Non-pigmented ciliary epithelial cell (primary cell): ENCODE measurements at places on chromosomes 3 and 15.

- DNase-seq = no peak
Observed at GRCh38 chr3:140319739-140320138, 358.1 kb upstream of the TRIM42 start.

DNA sequence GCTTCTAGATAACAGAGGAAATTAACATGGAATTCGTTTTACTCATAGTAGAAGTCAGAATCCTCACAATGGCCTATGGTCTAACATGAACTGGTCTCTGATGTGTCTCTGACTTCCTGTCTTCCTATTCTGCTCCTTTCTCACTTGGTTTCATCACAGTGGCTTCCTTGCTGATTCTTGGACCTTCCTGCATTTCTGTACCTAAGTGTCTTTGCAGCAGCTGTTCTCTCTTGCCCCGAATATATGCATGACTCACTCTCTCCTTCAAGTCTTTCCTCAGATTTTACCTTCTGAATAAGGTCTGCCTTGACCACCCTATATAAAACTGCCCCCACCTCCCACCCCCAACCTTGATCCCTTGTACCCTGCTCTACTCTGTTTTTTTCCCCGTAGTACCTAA, 14.1 kb downstream of the ARL13B start:
- no peak for DNase-seq

- no peak for DNase-seq
Observed at GRCh38 chr15:58342508-58342907, 89.3 kb upstream of the LIPC start.

GRCh38 chr15:75606711-75607699, 18.5 kb downstream of the SNUPN start:
- no peak for DNase-seq

GRCh38 chr3:187223799-187224198, 26.5 kb downstream of the RTP1 start:
- no peak for DNase-seq

- DNase-seq = peak; percentile 98
Observed at GRCh38 chr3:178170698-178171535, 365.3 kb upstream of the KCNMB2 start.

DNA sequence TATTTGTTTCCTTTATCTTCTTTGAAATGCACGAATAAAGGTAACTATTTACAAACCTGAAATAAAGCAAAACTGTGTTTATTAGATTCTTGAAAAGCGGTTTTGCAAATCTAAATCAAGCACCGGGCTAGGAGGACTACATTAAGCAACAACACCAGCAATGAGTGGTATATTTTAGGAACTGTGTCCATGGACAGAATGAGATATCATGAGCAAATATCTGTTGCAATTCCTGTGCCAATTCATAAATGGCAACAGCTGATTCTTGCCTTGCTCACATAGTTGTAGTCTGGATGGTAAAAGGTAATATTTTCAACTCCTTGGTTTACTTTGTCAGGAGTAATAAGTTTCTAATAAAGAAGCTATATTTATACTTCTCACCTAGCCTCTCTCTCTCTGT, 403.3 kb downstream of the LPP start:
- no peak for DNase-seq

- no peak for DNase-seq
Observed at GRCh38 chr3:38646630-38647029, 2.9 kb downstream of the SCN5A start.

DNA sequence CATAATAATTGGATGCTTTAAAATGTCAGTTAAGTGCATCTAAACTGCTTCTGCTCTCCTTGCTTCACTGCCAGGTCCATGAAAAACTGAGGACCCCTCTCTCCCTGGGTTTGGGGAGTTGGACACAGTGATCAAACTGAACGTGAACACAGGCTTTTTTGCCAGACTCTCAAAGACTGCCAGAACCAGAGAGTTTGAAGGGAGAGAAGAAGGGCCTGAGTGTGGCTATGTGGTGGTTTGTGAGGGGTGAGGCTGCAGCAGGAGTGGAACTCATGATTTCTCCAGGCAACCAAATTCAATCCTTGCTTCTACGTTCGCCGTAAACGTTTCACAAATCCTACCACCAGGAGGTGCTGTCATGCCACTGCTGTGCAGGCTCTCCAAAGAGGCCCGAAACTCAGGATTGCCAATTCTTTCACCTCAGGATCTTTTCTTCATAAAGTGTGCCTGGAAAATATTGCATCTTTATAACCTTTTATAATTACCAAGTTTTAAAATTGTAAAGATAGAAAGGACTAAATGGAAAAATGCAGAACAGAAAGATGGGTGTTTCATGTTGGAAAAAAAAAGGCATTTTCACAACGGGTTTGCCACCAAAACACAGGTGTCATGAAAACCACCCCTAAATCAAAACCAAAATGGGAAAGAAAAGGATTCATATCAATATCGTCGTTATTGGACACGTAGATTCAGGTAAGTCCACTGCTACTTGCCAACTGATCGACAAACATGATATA, 19.7 kb downstream of the TM4SF4 start:
- DNase-seq = no peak

GRCh38 chr15:40295877-40296560, 11.7 kb downstream of the PLCB2 start:
- no peak for DNase-seq

DNA sequence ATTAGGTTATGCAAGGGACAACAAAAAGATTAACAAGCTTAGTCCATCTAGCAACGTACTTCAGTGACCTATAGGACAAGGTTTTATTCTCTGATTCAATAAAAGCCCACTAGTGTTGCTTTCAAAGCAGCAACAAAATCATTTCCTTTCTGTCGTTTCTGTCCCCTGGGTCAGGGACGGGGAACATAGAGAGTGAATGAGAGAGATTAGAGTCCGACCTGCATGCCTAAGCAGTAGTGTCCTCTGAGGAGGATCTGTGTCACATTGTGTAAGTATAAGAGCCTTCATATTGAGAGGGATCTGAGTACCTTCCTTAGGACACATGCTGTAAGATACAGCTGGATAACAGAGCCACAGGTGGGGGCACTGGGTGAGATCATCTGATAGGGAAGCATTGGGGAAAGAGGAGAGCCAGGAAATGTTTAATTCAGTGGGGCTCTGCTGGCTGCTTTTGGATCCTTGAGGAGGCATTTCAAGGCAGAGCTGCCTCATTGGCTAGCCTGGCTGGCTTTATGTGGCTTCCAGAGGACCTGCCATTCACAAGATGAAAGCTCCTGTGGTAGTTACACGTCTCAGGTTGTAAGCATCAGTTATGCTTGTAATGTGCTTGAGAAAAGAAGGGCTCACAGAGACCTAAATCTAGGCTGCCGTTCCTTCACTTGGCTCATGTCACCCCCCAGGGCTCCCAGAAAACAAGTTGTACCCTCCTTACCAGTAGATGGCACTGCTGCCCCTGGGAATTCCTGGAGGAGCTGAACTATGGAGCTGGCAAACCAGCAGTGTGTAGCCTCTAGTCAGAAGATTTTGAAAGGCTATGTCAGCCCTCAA, 2.7 kb downstream of the TMEM108 start:
- DNase-seq = peak; percentile 47

DNA sequence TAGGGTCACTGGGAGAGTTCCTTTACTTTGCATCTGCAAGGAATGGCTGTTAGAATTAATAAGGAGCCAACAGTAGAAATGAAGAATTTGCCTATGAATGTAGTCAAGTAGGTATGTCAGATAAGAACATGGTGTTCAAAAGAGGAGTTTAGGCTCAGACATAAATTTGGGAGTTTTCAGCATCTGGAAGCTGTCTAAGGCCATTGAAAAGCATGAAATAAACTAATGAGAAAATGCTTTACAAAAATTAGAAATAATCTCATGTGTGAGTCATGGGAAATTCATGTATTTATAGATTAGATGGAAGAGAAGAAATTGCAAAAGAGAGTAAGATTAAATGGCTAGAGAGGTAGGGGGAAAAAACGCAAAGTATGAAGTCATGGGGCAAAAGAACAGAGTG, 201.9 kb downstream of the DIPK2A start:
- no peak for DNase-seq

- DNase-seq = no peak
Observed at GRCh38 chr15:39340903-39341645, 239.8 kb upstream of the THBS1 start.

GRCh38 chr3:63654931-63655330, 2.5 kb downstream of the SNTN start:
- peak; percentile 11 for DNase-seq

DNA sequence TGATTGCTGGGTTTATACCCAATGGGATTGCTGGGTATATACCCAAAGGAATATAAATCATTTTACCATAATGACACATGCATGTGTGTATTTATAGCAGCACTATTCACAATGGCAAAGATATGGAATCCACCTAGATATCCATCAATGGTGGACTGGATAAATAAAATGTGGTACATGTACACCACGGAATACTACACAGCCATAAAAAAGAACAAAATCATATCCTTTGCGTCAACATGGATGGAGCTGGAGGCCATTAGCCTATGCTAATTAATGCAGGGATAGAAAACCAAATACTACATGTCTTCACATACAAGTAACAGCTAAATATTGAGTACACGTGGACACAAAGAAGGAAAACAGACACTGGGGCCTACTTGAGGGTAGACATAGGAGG, 22.6 kb downstream of the MNS1 start:
- no peak for DNase-seq

- no peak for DNase-seq
Observed at GRCh38 chr3:16297997-16298885, 33.2 kb downstream of the OXNAD1 start.

GRCh38 chr3:11434017-11434526, 161.9 kb downstream of the ATG7 start:
- peak; percentile 44 for DNase-seq

GRCh38 chr15:43293432-43293831, 26.7 kb upstream of the TGM5 start:
- no peak for DNase-seq

GRCh38 chr15:48855501-48856440, 22.2 kb upstream of the EID1 start:
- no peak for DNase-seq

- DNase-seq = no peak
Observed at GRCh38 chr3:129695230-129695629, 88.8 kb upstream of the PLXND1 start.

GRCh38 chr3:61371123-61371522, 119.9 kb upstream of the FHIT start:
- DNase-seq = no peak

GRCh38 chr3:52986049-52986448, 59.8 kb downstream of the SFMBT1 start:
- DNase-seq = peak; percentile 24

DNA sequence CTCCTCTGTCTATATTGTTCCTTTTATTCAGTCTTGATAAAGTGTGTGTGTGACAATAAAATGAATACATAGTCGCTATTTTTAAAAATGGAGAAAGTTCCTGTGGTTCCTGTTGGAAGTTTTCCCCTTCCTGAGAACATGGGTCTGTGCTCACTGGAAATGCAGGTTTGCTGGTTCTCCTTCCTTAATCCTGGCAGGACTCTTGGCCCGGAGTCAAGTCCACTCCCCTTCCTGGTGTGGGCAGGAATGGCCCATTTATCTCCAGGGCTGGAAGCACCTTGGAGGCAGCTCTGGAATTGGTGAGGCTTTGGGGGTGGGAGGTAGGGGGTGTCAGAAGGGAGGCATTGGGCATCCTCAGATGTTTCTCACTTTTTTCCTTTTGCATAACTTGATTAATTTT, 30.1 kb downstream of the FOXL2 start:
- no peak for DNase-seq

DNA sequence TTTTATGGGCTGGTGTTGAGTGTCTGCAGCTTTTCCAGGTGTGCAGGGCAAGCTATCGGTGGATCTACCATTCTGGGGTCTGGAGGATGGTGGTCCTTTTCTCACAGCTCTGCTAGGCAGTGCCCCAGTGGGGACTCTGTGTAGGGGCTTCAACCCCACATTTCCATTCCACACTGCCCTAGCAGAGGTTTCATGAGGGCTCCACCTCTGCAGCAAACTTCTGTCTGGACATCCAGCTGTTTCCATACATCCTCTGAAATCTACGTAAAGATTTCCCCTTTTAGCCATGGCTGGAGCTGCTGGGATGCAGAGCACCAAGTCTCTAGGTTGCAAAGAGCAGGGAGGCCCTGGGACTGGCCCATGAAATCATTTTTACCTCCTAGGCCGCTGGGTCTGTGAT, 11.6 kb downstream of the RFX7 start:
- DNase-seq = no peak

GRCh38 chr15:58641660-58642059, 107.8 kb downstream of the ADAM10 start:
- DNase-seq = no peak

DNA sequence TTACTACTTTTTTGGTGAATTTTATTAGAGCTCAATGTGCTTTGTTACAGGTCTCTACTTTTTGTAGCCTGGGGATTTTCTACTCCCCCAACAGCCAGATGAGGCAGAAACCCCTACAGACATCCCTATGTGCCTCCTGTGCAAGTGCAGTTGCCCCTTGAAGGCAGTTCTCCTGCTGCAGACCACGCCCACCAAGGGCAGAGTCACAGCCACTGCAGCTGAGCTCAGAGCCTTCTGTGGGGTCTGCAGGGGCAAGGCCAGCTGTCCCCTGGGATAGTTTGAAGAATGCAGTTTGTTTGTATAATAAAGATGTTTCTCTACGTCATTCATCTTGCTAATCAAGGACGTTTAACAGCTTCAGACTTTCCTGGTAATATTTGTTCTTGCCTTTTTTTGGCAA, 76.8 kb downstream of the NPAP1 start:
- no peak for DNase-seq

DNA sequence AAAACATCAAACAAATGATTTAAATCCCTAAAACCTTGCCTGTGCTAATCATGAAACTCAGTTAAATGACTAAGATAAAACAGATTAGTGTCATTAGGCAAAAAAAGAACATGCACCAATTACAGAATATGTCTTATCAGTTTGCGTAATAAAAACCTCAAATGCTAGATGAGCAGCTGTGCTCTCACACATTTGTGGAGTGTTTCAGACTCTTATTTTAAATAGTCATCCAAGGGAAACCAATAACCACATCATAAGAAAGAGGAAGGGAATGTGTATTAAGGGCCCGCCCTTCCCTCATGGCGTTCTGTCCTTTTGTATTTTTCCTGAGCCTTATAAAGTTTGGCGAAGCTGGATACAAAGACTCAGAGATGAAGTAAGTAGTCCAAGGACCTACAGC, 6.6 kb downstream of the SAMMSON start:
- no peak for DNase-seq

DNA sequence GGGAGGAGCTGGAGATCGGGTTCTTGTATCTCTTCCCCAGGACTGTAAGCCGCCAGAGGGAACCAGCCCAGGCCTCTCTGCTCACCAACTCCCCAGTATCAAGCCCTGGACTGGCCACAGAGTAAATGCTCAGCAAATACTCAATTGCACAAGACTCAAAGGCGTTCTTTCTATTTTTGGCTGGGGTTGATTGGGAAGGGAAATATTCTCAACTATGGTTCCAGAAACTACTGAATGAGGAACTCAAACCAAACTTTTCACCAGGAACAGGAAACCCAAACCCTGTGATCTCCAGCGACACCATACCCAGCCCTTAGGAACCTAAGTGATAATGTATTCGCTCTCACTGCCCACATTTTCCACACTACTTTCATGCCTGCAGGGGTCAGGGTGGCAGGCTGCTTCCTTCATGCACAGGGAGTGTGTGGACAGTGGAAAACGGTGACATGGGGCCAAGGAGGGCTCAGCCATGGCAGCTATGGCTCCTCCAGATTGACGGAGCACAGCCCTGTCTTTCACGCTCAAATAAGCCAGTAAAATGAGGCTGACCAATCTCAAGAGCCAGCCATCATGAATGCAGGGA, 124.7 kb upstream of the RAD18 start:
- no peak for DNase-seq

- peak; percentile 98 for DNase-seq
Observed at GRCh38 chr3:99128725-99129505, 227.4 kb upstream of the DCBLD2 start.
